Stimulated activated CD4-positive, alpha-beta T cell treated with anti-CD3 and anti-CD28 coated beads, TNF-alpha, amount 100 ng/mL, for 4 hours (primary cell): ENCODE measurements at places on chromosomes 5 and 9.

- no peak for DNase-seq
Measured at GRCh38 chr9:13744261-13744901, 464.9 kb upstream of the MPDZ start.

GRCh38 chr5:157025093-157025698 is 33.7 kb downstream of the HAVCR1 start:
- DNase-seq, result no peak

GRCh38 chr5:113489299-113489698 is 1.0 kb upstream of the MCC start:
- no peak for DNase-seq

DNA sequence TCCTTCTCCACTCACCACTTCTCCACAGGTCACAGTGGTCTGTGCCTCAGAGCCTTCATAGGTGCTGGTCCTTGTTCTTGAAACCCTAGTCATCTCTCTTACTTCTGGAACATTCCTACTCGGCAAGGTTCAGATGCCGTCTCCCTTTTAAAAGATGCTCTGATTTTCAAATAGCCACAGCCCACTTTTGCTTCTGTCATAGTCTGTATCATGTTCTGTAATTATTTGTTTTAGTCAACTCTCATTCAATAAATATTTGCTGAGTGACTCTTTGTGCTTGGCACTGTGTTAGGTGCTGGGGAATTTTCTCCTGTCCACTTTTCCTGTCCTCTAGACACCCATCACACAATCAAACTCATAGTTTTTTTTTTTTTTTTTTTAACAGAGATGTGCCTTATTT is 181.3 kb upstream of the IL12B start:
- DNase-seq, result no peak

DNA sequence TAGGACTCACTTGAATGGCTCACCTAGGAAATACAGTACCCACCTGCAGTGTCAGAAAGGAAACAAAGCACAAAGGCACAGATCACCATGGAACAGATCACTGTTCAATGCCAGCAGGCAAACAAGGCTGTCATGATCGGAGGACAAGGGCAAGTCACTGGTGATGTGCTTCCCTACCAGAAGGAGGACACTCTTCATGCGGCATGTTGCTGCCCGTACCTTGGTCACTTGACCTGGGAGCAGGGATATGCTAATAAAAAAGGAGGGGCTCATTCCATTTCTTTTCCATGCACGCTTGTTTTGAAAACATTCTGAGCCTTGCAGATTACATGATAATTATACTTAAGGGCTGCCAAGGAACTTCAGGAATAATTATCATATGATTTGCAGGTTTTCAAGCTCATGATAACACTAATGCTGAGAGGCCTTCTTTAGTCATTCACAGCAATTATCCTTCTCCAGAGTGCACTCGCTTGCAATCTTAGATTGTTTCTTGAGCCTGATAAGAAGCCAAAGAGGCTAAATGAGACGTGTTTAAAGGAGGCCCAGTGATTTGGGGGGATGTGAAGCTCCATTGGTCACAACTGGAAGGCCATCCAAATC is 36.1 kb upstream of the STARD4 start:
- no peak for DNase-seq

DNA sequence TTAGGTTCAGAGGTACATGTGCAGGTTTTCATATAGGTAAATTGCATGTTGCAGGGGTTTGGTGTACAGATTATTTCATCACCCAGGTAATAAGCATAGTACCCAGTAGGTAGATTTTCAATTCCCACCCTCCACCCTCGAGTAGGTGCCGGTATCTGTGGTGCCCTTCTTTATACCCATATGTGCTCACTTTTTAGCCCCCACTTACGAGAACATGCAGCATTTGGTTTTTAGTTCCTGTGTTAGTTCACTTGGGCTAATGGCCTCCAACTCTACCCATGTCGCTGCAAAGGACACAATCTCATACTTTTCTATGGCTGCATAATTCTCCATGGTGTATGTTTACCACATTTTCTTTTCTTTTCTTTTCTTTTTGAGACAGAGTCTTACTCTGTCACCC is 21.2 kb downstream of the ITK start:
- no peak for DNase-seq

DNA sequence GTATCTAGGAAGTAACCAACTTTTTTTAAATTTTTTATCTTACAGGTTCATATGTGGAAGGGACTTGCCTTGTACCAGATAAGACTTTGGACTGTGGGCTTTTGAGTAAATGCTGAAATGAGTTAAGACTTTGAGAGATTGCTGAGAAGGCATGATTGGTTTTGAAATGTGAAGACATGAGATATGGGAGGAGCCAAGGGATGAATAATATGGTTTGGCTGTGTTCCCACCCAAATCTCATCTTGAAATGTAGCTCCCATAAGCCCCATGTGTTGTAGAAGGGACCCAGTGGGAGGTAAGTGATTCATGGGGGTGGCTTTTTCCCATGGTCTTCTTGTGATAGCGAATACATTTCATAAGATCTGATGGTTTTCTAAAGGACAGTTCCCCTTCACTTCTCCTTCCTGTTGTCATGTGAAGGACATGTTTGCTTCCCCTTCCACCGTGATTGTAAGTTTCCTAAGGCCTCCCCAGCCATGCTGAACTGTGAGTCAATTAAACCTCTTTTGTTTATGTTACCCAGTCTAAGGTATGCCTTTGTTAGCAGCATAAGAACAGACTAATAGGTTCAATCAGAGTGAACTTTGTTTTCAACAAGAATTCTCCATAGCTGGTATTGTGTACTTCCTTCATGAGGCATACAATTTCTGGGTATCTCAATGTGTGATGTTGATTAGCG is 535.6 kb upstream of the MEF2C start:
- DNase-seq, result no peak

- no peak for DNase-seq
Measured at GRCh38 chr9:85268131-85268530, 473.6 kb downstream of the AGTPBP1 start.

DNA sequence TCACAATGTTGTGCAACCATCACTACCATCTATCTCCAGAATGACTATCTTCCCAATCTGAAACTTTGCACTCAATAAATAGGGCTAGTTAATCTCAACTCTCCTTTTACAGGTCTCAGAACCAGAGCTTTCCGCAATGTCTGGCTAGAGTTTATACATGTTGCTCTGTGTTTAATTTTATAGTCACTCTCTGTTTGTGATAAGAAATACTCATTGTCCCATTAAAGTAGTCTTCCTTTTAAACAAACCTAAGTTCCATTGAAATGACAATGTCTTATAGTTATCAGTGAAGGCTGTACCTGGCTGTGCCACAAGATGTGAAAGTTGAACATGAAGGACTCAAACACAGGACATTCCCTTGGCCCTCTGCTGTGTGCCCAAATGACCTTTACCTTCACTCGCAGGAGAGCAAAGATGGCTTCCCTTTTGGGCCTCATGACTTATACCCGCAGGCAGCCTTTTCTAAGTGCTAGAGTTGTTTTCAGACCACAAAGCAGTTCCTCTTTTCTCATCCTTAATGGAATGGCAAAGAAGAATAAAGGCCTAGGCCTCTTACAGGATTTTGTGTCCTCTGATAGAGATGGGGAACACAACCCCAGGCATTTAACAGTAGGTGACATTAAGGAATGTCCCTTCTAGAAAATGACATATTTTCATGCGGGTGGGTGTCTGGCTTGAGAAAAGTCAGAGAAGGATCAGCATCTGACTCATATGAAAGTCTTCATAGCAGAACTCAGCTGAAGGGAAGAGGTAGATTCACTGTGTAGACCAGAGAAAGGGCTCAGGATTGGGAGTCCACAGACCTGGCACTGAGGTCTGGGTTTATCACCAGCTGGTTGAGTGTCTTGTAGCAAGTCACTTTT is 69.6 kb upstream of the ATP10B start:
- no peak for DNase-seq

GRCh38 chr5:151052836-151053235 is 28.0 kb downstream of the TNIP1 start:
- no peak for DNase-seq

DNA sequence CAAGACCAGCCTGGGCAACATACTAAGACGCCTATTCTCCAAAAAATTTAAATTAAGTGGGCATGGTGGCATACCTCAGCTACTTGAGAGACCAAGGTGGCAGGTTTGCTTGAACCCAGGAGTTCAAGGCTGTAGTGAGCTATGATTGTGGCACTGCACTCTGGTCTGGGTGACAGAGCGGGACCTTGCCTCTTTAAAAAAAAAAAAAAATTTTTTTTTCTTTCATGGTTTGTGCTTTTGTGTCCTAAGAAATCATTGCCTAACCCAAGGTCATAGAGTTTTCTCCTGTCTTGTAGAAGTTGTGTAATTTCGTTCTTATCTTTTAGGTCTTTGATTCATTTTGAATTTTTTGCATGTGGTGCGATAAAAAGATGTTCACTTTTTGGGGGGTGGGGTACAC is 12.3 kb downstream of the GPBP1 start:
- DNase-seq, result no peak

DNA sequence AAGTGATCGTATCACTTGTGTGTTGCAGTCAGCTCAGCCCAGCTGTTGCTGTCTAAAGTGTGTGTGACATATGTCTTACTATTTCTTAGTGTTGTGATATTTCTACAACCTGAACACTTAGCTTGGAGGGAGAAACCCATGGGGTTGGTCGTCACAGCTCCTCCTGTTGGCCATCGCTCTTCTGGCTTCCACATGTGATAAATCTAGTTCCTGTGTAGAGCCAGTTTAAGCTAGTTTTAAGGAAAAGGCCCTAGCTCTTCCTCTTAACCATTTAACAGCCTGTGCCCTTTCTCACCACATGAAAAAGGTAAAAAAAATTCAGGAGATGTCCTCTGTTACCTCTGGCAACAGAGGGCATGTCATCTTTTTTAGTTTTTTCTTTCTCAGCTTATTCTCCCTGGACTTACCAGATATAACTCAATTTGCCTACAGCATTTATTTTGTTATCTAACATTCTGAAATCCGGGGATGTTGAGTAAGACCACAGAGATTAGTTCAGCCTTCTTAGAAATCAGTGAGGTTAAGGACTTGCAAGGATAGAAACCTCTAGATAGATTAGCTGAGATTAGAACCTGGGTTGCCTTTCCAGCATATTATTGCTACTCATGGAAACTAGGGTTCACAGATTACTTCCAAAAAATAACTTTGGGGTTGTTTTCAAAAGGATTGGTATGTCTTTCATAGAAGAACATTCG is 100.4 kb downstream of the GAPVD1 start:
- no peak for DNase-seq

- no peak for DNase-seq
Measured at GRCh38 chr5:173712609-173713175, 96.2 kb upstream of the BOD1 start.

DNA sequence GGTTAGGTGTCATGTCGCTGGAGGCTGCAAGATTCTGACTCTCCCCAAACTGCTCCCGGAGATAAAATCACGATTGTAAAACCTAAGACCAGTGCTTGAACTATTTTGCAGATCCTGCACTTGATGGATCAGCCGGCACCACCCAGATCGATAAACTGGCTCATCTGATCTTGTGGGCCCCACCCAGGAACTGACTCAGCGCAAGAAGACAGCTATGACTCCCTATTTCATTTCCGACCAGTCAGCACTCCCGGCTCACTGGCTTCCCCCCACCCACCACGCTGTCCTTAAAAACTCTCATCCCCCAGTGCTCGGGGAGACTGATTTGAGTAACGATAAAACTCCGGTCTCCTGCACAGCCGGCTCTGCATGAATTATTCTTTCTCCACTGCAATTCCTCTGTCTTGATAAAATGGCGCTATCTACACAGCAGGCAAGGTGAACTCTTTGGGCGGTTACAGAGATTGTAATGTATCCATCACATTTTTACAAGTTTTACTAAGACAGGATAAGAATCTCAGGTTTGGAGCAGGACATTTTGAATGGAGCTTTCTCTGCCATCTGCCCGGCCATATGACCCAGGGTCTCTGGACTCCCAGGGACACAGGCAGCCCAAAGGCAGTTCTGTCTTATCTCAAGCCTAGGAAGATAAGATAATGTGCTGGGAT is 10.6 kb upstream of the PPP1R26 start:
- DNase-seq, result peak; percentile 13

DNA sequence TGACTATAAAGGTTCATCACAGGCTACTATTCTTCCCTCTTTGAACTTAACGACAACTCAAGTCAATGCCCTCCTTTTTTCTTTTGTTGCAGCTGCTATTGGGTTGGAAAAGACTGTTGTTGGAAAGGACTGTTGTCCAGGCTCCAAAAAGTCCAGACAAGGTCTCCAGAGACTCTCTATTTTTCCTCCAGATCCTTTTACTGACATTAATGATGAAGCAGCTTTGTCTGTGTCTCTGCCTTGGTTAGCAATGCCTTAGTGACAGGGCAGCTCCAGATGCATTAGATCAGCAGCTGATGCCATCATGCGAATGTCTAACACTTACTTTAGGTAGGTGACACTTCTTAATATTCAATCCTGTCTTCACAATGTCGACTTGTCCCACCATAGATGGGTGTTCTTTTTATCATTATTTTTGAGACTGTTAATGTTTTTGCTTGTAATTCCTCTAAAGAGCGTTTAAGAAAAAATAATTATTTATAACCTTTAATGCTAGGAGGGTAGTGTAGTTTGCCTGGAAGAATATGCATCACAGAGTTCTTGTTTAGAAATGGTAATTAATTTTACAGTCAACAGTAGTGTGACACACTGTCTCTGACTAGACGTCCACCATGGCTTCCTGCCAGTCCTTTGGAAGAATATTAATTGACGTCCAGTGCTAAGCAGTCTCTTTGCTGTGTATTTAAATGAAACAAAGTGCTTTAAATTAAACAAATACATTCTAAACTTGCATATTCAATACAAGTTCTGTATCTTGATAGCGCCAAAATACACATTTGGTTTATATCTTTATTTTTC is 492.2 kb downstream of the NR2F1-AS1 start:
- no peak for DNase-seq

DNA sequence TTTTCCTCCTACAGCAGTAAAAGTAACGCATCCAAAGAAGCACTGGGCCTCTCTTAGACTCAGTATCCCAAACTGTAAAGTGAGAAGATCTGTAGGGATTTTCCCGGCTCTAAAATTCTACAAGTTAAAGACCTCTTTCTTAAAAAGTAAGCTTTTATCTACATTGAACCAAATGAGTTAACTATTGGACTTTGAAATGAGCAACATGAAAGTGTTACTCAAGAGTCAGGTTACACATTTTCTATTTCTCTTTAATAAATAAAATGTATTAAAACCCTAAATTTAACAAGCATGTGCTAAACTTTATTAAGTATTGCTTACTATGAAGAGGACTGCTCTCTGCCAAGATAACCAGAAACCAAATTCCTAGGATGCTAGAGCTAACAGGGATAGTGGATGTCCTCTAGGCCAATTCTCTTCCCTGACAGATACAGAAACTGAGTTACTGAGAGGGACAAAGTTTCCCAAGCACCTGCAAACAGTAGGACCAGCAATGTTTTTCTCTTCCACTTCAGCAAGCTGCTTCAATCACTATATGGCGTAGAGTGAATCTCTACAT is 21.7 kb downstream of the NFIB start:
- DNase-seq, result no peak

- DNase-seq, result no peak
Measured at GRCh38 chr5:168151041-168151440, 140.4 kb upstream of the WWC1 start.

GRCh38 chr5:79806741-79807140 is 117.1 kb downstream of the CMYA5 start:
- DNase-seq, result no peak

DNA sequence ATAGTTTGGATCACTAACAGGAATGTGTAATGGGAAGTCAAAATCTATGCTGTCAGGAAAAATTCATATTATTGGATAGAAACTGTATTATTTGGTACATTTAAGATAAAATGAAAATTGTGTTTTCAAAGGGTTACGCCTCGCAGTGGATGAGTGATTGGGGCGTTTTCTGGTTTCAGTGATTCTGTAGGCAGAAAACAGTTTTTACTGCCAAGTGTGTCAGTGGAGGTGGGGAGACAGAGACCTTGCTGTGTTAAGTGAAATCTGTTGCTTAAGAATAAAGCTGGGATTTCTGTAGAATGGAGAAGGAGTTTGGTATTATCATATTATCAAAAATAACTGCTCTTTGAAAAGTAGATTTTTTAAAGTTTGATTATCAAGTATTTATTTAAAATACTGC is 69.7 kb downstream of the GHR start:
- DNase-seq, result no peak
